Stimulated activated naive B cell treated with anti-CD40 and anti-IgM and Interleukin-4, amounts not matched to agents 10 μg/mL and 1 μg/mL and 100 μg/mL, for 72 hours (primary cell): ENCODE measurements at places on chromosomes 6 and 20.

- peaks cover 12% of the 10 kb centered on the region for H3K27me3 ChIP-seq
- H3K4me1 ChIP-seq = peaks cover 6% of the 10 kb centered on the region
- DNase-seq = no peak
- H3K4me3 ChIP-seq = no peak overlapping the region
- H3K36me3 ChIP-seq = no peaks in the 10 kb centered on the region
- H3K27ac ChIP-seq = no peak overlapping the region
Measured at GRCh38 chr6:138044458-138044857, 62.8 kb downstream of the PERP start.

DNA sequence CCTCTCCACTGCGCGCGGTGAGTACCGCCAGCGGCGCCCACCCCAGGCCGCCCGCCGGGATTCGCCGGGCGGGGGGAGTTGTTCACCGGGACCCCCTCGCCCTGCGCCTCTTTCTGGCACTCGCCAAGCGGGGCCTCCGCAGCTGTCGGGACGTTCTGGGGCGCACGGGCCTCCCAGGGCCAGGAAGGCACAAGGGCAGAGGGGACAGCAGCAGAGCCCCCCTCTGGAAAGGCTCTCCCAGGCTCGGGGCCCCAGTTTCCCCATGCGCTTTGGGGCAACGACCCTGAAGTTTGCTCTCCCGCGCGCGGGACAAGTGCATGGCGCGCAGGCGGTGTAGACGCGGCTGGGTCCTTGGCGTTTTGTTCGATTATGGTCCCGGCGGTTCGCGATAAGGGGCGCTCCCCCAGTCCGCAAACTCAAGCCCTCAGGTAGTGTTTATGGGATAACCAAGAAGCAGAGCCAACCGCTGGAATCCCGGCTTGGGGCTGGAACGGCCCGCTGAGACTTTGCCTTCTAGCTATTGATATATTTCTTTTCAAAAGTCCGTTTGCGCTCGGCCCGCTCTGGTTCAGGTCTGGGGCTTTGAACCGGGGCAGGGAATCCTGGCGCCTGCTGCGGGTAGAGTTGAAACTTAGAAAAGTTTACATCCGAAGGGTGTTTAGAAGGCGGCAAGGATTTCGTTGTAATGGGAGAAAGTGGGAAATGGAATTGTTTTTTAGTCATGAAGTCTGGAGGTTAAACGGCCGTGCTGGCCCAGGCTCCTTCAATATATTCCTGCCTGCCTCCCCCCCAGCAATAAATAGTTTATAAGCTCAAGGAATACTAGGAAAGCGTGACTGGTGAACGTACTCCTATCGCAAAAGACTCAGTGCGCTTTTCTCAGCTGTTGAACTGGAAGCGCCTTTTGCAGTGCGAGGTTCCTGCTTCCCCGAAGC lies 595 bp downstream of the EYA2 start:
- DNase-seq = no peak
- no peak overlapping the region for H3K4me3 ChIP-seq
- H3K27ac ChIP-seq = no peak overlapping the region

DNA sequence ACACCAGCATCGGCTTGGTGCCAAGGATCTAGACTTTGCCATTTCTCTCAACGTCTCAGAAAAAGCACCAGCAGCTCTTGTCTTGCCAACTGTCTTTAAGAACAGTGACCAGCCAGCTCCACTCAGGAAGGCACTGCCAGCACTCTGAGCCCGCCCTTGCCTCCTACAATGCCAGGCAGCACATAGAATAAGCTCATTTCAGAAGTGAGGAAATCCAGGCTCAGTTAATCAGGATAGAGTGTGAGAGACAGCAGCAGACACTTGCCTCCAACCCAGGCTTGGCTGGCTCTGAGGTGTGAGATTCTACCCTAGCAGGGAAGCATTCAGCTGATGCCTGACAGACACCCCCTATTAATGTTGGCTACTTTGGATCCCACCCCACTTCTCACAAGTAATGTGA lies 4.3 kb upstream of the SYNDIG1 start:
- H3K4me3 ChIP-seq = no peak overlapping the region
- H3K27ac ChIP-seq = no peak overlapping the region
- H3K36me3 ChIP-seq = no peaks in the 10 kb centered on the region

DNA sequence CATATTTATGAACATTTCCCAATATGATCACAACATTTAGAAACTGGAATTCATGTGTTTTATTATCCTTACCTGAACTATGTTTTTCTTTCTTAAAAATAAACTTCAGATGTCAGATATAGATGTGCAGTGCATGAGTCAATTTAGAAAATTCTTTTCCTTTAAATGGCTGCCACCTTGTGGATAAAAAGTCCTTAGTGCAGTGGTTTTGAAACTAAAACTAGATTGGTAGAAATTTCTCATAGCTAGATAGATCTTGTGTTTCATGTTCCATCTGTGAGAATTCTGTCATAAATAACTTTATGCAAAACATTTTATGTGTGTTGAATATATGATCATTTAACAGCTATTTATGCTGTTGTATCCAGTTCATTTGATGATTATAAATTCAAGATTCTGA lies 134.9 kb downstream of the KLHL32 start:
- no peak overlapping the region for H3K4me3 ChIP-seq
- no peaks in the 10 kb centered on the region for H3K36me3 ChIP-seq
- H3K27me3 ChIP-seq = peaks cover 23% of the 10 kb centered on the region
- no peak overlapping the region for H3K27ac ChIP-seq
- no peak for DNase-seq
- no peaks in the 10 kb centered on the region for H3K4me1 ChIP-seq

DNA sequence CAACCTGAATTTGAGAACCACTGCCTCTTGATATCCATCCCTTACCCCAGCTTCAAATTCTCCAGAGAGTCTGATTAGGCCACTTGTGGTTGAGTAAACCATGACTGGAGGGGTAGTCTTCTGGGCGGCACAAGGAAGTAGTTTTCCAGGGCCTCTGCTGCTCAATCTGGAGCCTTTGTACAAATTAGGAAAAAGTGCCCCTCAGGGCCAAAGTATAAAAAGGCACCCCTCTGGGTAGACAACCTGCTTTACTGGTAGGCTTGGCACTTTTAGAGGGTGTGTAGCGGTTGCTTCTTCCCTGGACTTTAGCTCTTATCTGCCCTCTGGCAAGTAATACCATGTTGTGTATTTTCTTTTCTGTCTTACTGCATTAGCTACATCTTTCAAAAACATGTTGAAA lies 32.9 kb upstream of the RPL7L1 start:
- H3K36me3 ChIP-seq = peaks cover 12% of the 10 kb centered on the region
- no peak overlapping the region for H3K4me3 ChIP-seq
- H3K27ac ChIP-seq = no peak overlapping the region

GRCh38 chr6:25484900-25485299 lies 167.1 kb upstream of the SCGN start:
- H3K4me3 ChIP-seq = no peak overlapping the region
- peaks cover under 1% of the 10 kb centered on the region for H3K27me3 ChIP-seq
- peaks cover 3% of the 10 kb centered on the region for H3K4me1 ChIP-seq
- no peaks in the 10 kb centered on the region for H3K36me3 ChIP-seq

- H3K36me3 ChIP-seq = no peaks in the 10 kb centered on the region
- no peaks in the 10 kb centered on the region for H3K27me3 ChIP-seq
- H3K4me3 ChIP-seq = no peak overlapping the region
Measured at GRCh38 chr6:18340781-18341551, 46.2 kb upstream of the RNF144B start.

DNA sequence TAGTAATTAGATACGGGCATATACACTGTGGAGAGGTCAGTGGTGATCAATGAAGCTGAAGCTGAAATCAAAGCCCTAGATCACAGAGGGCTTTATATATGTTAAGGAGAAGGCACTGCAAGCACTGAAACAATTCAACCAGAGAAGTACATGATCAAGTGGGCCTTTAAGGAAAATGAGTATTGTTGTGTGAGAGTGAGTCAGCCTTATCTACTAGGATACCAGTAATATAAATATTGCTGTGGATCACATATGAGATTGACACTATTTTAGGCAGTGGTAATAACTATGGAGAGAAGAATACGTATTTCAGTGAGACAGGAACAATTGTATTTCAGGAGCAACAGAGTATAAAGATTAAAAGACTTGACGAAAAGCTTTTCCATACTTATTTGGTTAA lies 1172.2 kb upstream of the GJE1 start:
- no peaks in the 10 kb centered on the region for H3K4me1 ChIP-seq
- H3K36me3 ChIP-seq = no peaks in the 10 kb centered on the region
- no peak overlapping the region for H3K27ac ChIP-seq
- H3K4me3 ChIP-seq = no peak overlapping the region

- peaks cover 3% of the 10 kb centered on the region for H3K36me3 ChIP-seq
- DNase-seq = no peak
- no peak overlapping the region for H3K4me3 ChIP-seq
- H3K4me1 ChIP-seq = no peaks in the 10 kb centered on the region
- no peaks in the 10 kb centered on the region for H3K27me3 ChIP-seq
Measured at GRCh38 chr6:108492131-108492766, 68.5 kb upstream of the FOXO3 start.

- peak overlapping the region; percentile 97 for H3K4me3 ChIP-seq
- H3K27me3 ChIP-seq = no peaks in the 10 kb centered on the region
- H3K27ac ChIP-seq = peak overlapping the region; percentile 100
- peak; percentile 53 for DNase-seq
- peaks cover 30% of the 10 kb centered on the region for H3K4me1 ChIP-seq
Measured at GRCh38 chr20:58892141-58892931, 39.8 kb downstream of the GNAS start.

DNA sequence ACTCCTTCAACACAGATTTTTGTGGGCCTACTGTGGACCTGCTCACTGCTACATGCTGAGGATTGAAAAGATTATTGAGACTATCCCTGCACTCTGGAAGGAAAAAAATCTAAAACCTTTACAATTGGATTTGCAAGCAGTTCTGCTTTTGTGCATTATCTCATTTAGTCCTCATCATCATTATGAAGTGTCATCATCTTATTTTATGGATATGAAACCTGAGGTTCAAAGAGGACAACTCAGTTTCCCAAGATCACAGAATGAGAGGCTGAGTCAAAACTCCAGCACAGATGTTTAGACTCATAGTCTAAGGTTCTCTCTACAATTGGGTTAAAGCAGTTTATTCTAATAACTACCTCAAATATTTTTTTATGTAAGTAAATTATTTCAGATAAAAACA lies 160.2 kb upstream of the MARCKS start:
- H3K27ac ChIP-seq = no peak overlapping the region
- no peaks in the 10 kb centered on the region for H3K36me3 ChIP-seq
- H3K4me1 ChIP-seq = peaks cover 1% of the 10 kb centered on the region
- no peaks in the 10 kb centered on the region for H3K27me3 ChIP-seq
- H3K4me3 ChIP-seq = no peak overlapping the region

DNA sequence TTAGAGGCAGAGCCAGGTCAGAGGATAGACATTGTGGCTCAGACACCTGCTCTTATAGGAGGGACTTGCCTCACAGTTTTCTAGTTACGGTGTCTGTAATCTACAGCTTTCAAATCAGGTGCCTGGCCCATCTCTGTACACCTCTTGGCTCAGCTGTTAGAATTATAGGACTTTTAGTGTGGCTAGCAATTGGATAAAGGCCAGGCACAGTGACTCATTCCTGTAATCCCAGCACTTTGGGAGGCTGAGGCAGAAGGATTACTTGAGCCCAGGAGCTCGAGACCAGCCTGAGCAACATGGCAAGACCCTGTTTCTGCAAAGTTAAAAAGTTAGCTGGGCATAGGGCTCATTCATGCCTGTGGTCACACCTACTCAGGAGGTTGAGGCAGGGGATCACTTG lies 20.0 kb downstream of the BRPF3 start:
- no peak overlapping the region for H3K4me3 ChIP-seq
- peaks cover 69% of the 10 kb centered on the region for H3K36me3 ChIP-seq
- DNase-seq = no peak
- no peaks in the 10 kb centered on the region for H3K4me1 ChIP-seq
- no peak overlapping the region for H3K27ac ChIP-seq

DNA sequence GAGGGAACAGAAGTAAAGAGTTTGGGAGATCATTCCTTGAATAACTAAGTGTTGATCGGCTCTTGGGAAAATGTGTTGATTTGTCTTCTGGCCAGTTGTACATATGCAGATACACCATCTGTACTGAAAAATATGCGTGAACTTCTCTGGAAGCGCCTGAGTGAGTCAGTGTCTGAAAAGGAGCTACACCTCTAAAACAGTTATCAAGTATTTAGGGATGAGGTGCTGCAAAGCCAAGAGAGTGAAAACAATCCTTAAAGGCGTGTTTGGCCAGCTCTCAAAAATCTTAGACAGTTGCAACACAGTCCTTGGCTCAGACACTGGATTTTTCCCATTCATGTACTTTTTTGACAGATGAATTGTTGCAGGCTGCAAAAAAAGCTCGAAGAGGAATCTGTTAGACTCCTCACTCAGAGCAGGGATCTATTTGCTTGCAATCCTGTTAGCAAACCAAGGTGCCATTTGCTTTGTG lies 61.3 kb downstream of the BMP6 start:
- H3K4me1 ChIP-seq = peaks cover 17% of the 10 kb centered on the region
- H3K4me3 ChIP-seq = no peak overlapping the region
- no peaks in the 10 kb centered on the region for H3K36me3 ChIP-seq

- no peaks in the 10 kb centered on the region for H3K36me3 ChIP-seq
- H3K27ac ChIP-seq = no peak overlapping the region
- no peak overlapping the region for H3K4me3 ChIP-seq
Measured at GRCh38 chr20:12821249-12821648, 187.5 kb upstream of the SPTLC3 start.

DNA sequence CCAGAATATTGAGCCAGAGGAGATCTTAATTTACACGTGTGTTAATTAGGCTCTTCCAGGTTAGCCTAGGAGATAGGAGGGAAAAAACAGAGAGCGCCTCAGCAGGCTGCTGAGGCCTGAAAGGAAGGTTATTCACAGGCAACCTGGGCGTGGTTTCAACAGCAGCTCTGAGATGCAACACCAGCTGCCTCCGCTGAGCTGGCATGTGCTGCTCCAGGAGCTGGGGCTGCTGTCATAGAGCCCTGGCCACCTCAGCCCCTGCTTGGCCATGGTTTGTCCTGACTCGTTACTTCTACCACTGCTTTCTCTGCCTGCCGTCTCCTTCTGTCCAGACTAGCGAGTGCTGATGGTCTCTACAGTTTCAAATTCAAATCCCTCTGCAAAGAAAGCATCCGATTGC lies 32.4 kb upstream of the RPP40 start:
- no peaks in the 10 kb centered on the region for H3K27me3 ChIP-seq
- peaks cover 2% of the 10 kb centered on the region for H3K36me3 ChIP-seq
- H3K4me3 ChIP-seq = no peak overlapping the region
- DNase-seq = no peak
- peaks cover 12% of the 10 kb centered on the region for H3K4me1 ChIP-seq
- no peak overlapping the region for H3K27ac ChIP-seq

DNA sequence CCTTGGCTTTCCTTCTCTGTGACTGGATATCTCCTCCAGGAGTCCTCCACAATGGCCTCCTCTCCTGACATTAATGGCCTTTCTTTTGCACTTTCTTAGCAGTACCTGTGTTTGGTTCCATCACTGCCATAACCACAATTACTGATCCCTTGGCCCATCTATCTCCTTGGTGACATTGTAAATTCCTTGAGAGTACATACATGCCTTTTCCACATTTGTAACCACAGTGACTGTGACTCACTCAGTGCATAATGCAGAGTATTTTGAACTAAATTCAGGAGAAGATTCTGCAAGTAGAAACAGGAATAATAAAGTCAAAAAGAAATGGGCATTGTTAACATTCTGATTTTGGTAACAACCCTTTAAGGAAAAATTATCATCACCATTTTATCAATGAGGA lies 197.2 kb upstream of the SOX4 start:
- no peaks in the 10 kb centered on the region for H3K27me3 ChIP-seq
- H3K36me3 ChIP-seq = no peaks in the 10 kb centered on the region
- no peak for DNase-seq
- H3K4me3 ChIP-seq = no peak overlapping the region
- H3K4me1 ChIP-seq = no peaks in the 10 kb centered on the region

- peaks cover 1% of the 10 kb centered on the region for H3K4me1 ChIP-seq
- no peak overlapping the region for H3K27ac ChIP-seq
- H3K27me3 ChIP-seq = peaks cover 19% of the 10 kb centered on the region
- DNase-seq = no peak
Measured at GRCh38 chr6:75081921-75082320, 123.9 kb downstream of the COL12A1 start.

- H3K4me1 ChIP-seq = no peaks in the 10 kb centered on the region
- no peak overlapping the region for H3K27ac ChIP-seq
- no peak for DNase-seq
- no peaks in the 10 kb centered on the region for H3K27me3 ChIP-seq
- no peaks in the 10 kb centered on the region for H3K36me3 ChIP-seq
Measured at GRCh38 chr6:55388211-55388610, 60.9 kb downstream of the GFRAL start.
